NCI-H345 (cell line): ENCODE measurements at places on chromosomes 1 and 21.

- DNase-seq, result no peak
These were observed 26.4 kb upstream of the LAMC1 start for GRCh38 chr1:182996816-182997215.

GRCh38 chr1:11691928-11692711, 610 bp downstream of the DRAXIN start:
- DNase-seq, result no peak

- no peak for DNase-seq
These were observed 138.9 kb upstream of the VAMP3 start for GRCh38 chr1:7632176-7632575.

DNA sequence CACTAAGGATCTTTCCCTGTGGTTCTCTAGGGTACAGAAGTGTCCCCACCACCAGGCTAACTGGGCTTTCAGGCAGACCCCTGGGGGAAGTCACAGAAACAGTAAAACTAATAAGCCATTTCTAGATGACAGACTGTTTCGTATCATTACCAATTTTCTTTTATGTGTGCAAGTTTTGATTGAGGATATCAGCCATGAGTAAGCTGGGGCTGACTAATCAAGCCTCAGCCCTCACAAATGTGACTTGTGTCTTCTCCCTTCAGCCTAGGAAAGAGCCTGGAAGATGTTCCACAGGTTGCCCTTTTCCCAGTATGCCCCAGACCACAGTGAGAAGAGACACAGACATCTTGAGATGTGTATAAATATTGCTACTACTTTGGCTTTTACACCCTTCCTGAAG, 10.5 kb downstream of the PTGFRN start:
- DNase-seq, result no peak

- no peak for DNase-seq
These were observed 21.4 kb upstream of the PTAFR start for GRCh38 chr1:28197682-28198415.

- no peak for DNase-seq
These were observed 321.2 kb downstream of the VAV3 start for GRCh38 chr1:107643766-107644165.
